Activated CD4-positive, alpha-beta T cell treated with anti-CD3 and anti-CD28 coated beads, Interleukin-2, amount 50 U/mL, for 48 hours (primary cell): ENCODE measurements at places on chromosomes 1 and 21.

DNA sequence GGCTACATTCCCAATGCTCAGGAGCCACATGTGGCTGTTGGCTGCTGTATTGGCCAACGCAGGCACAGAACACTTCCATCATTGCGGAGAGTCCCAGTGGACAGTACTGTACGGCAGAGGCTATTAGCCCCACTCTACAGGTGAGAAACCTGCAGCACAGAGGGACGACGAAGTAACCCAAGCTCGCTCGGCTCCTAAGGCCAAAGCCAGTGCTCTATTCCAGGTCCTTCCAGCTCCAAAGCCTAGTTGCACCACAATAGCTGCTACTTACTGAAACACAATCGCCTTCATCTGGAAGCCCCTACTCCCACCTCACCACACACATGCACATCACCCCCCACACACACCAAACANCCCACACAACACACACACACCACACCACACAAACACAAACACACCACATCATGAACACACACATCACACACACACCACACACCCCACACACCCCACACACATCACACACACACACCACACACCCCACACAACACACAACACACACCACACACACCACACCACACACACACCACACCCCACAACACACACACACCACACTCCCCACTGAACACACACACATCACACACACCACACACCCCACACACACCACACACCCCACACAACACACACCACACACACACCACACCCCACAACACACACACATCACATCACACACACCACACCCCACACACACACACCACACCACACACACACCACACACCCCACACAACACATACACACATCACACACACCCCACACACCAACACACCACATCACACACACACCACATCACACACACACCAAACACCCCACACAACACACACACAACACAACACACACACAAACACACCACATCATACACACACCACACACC lies 3.2 kb downstream of the LYPD8 start:
- DNase-seq: no peak

DNA sequence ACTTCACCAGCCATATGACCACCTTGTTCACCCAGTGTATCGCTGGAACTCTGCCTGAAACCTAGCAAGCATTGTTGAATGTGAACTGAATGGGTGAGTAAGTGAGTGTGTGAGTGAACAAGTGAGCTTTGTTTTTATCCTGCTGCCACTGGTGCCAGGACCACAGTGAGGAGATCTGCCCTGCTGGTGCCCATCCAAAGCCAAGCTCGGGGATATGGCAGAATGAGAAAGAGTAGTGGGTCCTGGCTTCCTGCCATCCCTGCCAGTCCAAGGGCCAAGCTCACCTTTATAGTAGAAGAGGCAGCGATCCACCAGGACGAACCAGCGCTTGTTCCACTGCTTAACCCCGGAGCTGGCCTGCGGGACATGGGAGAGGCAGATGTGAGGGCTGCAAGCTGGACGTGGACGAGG lies 53.4 kb upstream of the GOLT1A start:
- DNase-seq: no peak

DNA sequence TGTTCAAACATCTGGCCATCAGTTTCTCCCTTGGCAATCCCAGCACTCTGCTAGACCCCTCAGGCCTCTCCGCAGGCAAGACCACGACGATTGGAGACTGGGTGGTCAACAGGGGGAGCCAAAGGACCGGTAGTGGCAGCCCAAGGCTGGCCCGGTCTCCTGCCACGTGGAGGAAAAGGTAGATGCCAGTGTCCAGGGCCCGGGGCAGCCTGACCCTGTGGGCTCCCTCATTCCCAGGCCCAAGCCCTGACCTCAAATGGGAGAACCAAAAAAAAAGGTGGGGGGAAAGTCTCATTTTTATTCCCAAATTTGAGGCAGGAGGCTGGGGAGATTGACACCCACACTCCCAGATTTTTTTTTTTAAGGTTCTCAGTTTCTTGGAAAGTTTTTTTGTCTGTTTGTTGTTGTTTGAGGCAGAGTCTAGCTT lies 24.8 kb downstream of the S100A6 start:
- peak; percentile 89 for DNase-seq

- DNase-seq: no peak
Measured at GRCh38 chr21:37455504-37455911, 88.9 kb downstream of the DYRK1A start.

DNA sequence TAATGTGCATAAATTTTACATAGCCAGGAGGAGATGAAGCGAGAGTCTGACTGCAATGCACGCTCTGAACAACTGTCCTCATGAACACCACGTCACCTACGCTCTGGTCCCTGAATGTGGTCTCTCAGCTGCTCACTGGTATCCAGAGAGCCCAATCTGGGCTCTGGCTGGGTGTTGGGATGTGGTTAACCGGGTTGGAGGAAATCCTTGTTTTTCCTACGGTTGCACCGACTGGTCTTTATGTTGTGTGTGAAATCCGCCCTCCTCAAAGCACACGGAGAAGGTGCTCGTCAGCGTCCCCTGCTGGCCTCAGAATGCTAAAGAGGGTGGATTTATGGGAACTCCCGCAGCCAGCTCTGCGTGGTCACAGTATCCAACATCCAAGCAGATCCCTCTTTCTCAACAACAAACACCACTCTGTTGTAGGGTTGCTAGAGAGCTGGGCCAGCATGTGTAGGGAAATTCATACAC lies 51.8 kb upstream of the FAM89A start:
- peak; percentile 53 for DNase-seq

DNA sequence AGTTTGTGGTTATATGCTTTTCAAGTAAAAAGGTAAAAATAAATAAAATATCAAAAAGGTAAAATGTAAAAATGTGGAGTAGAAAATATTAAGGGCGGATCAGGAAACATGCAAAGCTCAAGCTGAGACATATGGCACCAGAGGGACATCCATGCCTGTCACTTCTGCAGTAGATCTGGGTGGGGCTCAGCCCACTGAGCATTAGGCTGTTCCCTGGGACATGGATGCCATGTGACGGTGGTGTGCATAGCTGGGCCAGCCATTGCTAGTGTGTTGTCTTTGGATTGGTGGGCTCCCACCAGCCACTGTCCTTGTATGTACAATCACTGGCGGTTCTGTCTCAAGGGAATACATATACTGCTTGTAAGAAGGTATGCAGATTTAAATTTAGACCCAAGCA lies 3.0 kb downstream of the TTC13 start:
- no peak for DNase-seq

DNA sequence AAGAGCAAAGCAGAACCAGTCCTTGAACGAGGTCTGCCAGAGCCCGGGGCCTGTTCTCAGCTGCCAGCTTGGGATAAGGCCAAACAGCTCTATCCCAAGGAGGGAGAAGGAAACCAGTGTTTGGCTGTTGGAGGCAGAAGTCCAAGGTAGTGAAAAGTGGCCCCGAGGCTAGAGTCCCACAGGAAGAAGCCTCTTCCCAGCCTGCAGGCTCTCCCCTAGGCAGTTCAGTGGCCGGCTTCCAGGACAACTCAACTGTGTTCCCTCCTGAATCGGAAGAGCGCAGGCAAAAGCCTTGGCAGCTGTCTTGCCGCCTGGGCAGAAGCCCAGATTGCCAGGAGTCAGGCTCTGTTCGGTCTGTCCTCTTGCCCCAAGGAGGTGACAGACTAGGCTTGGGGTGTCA lies 19.3 kb downstream of the QSOX1 start:
- DNase-seq: no peak

DNA sequence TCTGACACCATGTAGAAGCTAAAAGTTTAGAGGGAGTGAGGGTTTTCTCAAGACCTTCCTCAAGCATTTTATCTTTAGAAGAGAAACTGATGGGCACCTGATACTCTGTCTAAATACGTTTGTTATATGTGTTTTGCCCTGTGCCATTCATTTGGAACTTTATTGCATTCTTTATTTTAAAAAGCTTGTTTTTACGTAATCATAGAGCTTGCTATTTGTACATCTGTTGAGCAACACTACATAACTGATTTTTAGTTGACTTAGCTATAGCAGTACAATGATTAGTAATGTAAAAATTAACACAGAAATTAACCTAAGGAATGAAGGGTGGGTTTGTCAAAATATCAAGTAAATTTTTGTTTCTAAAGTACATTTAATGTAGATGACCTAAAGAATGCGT lies 88.5 kb downstream of the RUNX3 start:
- DNase-seq: no peak

GRCh38 chr1:191760016-191760415 lies 398.2 kb upstream of the RGS18 start:
- DNase-seq: no peak

DNA sequence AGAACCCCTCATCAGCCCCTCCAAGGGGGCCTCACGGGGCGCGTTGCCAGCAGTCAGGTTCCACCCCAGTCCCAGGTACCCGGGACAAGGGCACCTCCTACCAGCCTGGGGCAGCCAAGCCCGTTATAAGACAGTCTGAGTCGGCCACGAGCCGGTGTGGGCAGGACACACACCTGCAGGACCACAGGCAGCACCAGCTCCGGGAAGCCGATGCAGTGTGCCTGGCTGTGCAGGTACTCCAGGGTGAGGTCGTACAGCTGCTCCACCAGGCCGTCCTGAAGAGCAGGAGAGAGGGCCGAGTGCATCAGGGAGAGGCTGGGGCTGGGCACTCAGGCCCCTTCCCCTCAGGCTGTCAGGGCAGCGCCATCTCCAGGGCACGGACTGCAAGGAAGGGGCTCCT lies 11.1 kb downstream of the NOC2L start:
- no peak for DNase-seq

- no peak for DNase-seq
Measured at GRCh38 chr1:89962024-89962741, 32.7 kb upstream of the ZNF326 start.

DNA sequence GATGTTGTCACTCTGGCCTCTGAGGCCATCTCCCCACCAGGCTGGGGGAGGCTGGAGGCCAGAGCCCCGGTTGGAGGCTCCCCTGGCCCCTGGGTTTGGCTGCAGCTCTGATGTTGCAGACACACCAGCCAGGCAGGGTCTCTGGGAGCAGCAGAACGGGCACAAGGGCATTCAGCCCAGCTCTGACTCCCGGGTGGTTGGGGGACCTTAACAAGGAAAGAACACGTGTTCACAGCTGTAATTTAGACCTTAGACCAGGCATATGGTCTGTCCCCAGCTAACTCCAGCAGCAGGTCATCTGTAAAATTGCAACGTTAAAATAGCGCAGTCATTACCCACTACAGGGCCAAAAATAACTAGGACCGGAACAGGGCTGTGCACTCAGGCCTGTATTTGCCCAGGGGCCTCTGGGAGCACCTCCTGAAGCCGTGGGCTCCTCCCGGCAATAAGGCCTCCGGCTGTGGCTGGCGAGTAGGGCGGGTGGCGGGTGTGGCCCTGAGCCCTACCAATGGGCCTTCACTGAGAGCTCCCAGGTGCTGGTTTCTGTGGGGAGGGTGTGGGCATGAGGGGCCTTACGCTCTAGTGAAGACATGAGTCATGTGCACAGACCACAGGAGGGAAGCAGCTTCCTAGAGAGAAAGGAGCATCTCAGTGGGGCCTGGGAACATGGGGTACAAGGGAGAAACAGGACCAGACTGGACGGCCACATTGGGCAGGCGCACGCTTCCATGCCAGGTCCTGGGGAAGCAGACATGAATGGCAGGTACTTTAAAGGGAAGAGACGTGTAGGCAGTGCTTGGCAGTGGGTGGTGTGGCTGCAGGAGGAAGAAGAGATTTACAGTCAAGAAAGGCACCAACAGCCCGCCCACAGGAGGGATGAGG lies 6.1 kb downstream of the LDLRAP1 start:
- peak; percentile 86 for DNase-seq

GRCh38 chr1:21754583-21754982 lies 28.4 kb downstream of the USP48 start:
- no peak for DNase-seq

DNA sequence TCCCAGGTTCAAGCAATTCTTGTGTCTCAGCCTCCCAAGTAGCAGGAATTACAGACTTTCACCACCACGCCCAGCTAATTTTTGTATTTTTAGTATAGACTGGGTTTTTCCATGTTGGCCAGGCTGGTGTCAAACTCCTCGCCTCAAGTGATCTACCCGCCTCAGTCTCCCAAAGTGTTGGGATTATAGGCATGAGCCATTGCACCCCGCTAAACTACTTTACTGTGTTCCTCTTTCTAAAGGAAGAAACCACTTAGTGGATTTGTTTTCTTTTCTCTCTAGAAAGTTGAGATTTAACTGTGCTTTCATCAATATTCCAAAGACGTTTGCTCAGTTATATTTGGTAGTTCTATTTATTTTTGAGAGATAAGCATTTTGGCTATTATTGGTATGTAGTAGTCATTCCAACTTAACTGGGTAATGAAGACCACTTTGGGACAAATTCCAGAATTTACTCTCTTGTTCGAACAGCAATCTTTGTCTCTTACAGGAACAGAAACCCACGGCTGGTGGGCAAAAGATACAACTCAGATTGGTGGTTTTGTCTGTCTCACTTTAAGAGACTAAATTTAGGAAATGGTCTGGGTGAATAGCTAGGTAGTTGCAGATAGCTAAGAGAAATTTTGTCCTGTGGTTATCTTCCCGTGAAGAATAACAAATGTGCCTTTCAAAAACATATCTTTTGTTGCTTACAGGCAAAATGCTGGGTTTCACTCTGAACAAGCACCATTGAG lies 103.5 kb upstream of the CD55 start:
- no peak for DNase-seq

- DNase-seq: no peak
Measured at GRCh38 chr1:54405898-54406293, 298 bp downstream of the SSBP3 start.

- peak; percentile 58 for DNase-seq
Measured at GRCh38 chr21:34967509-34968289, 81.4 kb downstream of the RUNX1 start.

DNA sequence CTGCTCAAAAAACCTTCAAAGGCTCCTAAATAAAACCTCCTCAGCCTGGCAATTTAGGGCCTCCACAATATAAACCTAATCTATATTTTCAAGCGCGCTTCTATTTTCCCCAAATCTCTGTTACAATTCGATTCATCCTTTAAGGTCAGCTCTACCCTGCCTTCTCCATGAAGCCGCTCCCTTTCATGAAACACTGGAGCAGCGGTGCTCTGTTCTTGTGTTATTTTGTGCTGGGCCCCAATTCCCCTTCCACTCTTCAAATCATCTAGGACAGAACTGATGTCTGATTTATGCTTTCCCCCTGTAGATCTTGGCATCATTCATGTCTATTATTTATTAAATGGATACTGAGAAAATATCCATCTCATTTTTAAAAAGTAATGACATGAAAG lies 6.9 kb downstream of the ERRFI1 start:
- DNase-seq: no peak

DNA sequence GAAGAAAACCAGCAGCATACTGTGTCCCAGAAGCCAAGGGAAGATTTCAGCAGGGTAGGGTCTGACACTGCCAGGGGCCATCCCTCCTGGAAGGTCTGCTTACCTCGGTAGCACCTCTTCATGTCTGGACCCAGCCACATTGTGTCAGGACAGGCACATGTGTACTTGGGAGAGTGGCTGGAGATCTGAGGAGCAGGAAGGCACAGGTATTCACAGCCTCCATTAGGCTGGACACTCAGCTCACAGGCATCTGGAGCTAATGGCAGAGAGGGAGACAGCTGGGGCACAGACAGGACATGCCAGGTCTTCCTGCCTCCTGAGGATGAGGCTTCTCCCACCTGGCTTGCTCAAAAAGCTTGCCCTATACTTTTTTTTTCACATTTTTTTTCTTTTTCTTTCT lies 19.9 kb upstream of the MAGOH start:
- DNase-seq: no peak

GRCh38 chr1:145901312-145902021 lies 8.4 kb downstream of the ITGA10 start:
- no peak for DNase-seq
